ENCODE measurements at places on chromosomes 6 and 20.
A peak's percentile ranks its signal among the peaks of the same experiment; 100 is the strongest.

DNA sequence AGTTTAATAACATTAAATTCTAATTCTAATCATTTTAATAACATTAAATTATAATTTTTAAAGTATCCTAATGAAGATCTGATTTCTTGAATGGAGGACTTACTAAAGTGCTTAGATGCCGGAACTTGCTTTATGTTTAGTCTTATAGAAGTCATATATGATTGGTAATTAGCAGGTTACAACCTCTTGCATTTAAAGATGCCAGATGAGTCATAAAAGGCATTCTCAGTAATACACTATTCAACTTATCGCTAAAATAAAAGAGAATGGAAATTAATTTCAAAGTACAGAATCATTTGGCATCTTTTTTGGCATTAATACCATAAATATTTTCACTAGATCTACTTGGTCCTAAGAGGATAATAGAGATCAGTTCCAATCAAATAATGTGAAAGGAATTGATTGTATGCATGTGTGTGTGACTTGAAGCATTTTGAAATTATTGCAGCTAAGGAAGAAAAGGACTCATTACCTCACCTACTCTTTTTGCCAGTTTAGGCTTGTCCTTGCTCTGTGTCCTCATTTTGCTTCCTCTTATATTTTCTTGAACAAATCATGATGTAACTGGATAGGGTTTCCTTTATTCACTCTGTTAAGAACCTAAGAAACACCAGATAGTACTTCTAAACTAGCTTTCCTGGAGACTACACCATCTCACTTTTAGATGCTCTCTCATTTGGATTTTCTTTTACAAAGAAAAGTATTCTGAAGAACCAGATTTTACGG lies 2.7 kb downstream of the COL21A1 start:
- DNase-seq: no peak

GRCh38 chr6:163860287-163861081 lies 446.0 kb downstream of the QKI start:
- DNase-seq: no peak

DNA sequence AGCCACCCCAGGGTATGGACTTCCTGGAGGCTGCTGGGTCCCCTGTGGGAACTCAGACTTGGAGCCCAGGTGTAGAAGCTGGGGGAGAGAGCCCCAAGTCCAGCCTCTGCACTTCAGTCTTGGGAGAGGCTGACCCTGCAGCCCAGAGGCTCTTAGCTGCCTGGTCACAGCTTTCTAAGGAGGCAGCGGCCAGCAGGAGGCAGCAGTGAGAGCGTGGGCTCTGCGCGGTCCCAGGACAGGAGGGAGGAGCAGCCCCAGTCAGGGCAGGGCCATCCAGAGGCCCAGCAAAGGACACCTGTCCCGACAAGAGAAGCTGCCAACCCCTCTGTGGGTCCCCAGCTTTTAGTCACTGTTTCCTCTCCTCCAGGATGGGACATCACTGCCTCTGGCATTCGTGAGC lies 9.4 kb downstream of the TREML2 start:
- no peak for DNase-seq

GRCh38 chr20:63053432-63054102 lies 46.8 kb upstream of the BHLHE23 start:
- DNase-seq: no peak

GRCh38 chr6:53484476-53485280 lies 60.2 kb downstream of the GCLC start:
- DNase-seq: peak; percentile 35

GRCh38 chr6:21396313-21396712 lies 197.2 kb upstream of the SOX4 start:
- DNase-seq: no peak

GRCh38 chr6:9225441-9225871 lies 790.1 kb upstream of the SLC35B3 start:
- DNase-seq: no peak

DNA sequence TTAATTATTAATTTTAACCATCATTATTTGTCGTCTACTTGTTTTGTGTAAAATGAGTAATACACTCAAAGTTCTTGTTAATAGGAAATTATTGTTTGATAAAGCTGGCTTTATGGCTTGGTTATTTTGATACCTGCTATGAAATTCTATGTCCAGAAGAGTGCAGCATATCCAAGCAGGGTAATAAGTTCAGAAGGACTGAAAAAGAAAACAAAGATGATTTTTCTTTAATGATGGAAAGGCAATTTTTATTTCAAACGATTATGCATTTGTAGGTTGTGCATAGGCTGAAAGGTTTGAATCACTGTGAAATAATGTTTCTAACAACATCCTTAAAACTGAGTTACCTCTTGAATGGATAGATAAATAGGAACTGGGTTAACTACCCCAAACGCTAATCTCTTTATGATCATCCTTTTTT lies 1.4 kb upstream of the MAN1A1 start:
- DNase-seq: no peak

DNA sequence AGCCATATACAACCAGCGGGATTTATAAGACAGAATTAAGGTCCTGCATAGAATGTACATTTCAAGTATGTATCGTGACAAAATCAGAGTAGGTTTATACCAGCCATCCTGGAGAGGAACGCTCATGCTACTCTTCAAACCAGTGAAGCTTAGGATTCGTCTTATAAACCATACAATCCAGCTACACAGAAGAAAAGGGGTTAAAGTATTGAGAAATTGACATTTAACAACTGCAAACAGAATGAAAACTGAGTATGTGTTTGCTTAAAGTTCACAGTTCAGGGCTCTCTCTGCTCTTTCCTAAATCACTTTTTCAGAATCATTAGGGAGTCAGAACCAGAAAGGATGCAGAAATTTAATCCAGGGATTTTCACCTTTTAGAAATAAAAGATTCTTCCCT lies 17.9 kb downstream of the ADAT2 start:
- DNase-seq: no peak

DNA sequence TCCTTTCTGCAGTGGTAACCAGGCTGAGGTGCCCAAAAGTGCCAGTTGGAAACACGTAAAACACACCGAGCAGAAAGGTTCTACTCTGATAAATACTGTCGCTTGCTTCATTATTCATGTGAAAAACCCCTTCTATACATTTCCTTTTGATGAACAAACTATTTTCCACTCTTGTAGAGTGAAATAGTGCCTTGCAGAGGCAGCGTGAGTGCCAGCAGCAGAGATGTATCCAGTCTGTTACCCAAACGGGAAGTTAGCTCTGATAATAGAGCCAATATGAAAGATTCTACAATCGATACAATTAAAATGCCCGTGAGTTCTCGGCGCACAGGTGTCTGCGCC lies 1.5 kb downstream of the ZBTB46 start:
- no peak for DNase-seq

DNA sequence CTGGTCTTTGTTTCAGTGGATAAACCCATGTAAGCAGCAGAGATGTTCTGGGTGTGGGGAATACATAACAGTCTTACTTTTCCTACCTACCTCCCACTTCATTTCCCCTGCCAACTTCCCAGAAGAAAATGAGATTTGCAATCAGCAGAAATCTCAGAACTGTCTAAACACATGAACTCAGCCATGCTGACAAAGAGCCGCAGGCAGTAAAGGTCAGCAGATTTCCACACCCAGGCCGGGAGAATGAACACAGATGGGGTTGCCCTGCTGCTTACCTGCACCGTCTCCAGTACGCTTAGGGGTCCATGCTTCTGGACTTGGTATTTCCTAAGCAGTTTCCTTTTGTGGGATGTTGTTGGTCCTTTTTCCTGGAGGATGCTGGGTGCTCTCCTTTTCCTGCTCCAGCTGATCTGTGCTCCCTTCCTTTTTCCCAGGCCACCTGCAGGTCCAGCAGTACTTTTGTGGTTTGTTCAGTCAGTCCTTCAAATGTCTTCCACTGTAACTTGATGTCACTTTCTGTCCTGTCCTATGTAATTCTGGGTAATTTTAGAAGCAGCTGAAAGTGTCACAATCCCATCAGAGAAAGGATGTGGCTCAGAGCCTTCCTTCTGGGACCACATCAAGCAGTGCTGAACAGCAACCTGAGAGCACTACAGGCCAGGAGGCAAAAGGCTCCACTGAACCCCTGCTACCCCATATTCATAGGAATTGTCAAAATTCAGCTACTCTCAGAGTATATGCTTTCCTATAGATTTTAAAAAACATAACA lies 129.0 kb downstream of the CEP57L1 start:
- DNase-seq: no peak

Data from stimulated activated CD8-positive, alpha-beta memory T cell treated with anti-CD3 and anti-CD28 coated beads, Interleukin-4, amount 100 ng/mL, for 1 hour (primary cell).